ENCODE measurements at places on chromosomes 2 and 18.

- DNase-seq, result no peak
These were observed 3.4 kb downstream of the FANCL start for GRCh38 chr2:58237741-58238140.

DNA sequence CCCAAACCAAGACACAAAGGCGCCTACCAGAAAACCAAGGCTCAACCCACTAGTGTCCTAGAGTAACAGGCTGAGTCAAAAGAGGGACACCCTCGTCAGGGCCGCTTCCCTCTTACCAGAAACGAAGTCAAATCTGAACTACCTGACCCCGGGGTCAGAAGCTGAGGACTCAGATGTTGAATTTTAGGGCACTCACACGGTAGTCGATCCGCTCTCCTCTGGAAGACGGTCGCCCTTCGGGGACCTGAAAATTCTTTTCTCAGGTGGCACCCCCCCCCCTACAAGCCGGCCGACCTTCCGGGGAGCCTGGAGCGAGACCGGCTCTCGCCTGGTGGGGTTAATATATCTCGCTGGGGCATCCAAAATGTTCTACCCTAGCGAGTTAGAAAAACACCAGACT is 121.1 kb upstream of the KCNJ3 start:
- no peak for DNase-seq

DNA sequence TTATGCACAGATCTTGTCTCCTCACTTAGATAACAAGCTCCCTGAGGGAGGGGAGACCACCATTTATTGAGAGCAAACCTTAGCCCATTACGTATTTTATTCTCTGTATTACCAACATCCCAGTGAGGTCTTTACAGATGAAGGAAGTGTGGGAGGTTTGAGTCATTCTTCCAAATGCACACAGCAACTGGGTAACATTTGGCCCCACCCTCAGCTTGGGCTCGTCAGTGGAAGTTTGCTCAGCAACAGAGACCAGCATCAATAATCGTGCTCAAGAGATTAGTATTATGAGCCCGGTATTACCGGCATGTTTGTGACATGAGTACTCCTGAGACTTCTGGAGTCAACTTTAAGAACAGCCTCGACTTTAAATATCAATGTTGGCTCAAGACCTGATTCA is 168.6 kb downstream of the ETAA1 start:
- peak; percentile 37 for DNase-seq

- DNase-seq, result peak; percentile 20
These were observed 3.1 kb upstream of the SPAG16 start for GRCh38 chr2:213281156-213281555.

DNA sequence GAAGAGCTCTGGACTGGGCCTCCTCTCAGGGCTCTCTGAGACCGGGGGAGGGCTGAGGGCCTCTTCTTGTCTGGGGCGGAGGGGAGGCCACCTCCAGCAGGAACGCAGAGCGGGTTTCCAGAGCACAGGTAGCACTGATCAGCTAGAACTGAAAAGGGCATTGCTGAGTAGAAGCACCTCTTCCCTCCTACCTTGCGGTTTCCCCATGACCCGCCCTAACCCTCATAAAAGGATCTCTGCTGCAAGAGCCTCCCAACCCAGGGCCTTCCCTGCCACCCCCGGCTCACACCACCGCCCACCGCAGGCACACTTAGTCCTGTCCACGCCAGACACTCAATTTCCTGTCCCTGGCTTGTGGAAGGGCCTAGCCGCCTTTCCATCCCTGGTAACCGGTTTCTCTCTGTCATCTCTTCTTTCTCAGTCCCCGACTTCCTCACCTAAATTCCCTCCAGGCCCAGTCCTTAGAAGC is 966 bp downstream of the ADCY3 start:
- no peak for DNase-seq

- DNase-seq, result no peak
These were observed 57.9 kb upstream of the EPAS1 start for GRCh38 chr2:46239175-46239846.

DNA sequence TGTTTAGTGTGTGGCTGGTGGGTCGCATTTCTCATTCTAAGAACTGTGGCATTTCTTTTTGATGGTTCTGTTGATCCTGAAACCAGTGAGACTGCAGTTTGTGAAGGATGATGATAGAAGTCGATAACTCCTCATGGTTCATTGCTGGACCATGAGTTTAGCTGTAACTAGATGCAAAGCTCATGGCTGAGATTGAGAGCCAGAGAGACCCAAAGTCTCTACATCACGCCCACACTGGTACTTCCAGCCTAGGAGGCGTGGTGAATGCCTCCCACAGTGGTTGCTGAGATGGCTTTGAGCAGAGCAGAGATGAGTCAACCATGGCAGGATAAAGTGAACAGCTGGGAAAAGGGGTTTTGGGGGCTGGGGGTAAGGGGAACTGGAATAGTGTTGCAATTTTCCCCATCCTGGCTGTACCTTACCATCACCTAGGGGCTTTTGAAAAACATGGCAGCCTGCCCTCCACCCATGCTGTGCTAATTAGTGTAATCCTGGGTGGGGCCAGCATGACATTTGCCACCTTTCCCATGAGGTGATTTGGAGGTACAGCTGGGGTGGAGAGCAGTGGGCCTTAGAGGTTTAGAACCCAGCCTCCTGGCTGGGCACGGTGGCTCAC is 24.1 kb downstream of the INPP4A start:
- DNase-seq, result no peak

DNA sequence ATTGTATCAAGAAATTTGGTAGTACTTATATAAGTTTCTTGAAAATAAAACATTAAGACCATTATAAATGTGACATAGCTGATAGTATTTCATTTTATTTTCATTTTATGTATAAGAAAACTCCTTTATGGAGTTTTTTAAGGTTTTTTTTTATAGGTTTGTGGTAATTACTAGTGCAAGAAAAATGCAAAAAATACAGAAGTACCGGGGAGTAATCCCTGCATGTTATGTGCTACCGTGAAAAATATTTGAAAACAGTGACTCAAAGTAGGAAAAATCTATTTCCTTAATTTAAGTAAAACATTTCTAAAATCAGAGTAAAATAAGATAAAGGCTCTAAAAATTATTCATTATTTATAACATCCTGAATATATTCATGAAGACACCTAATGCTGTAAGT is 21.6 kb downstream of the ZSWIM2 start:
- peak; percentile 18 for DNase-seq

GRCh38 chr2:236576087-236576486 is 6.5 kb downstream of the ACKR3 start:
- no peak for DNase-seq

DNA sequence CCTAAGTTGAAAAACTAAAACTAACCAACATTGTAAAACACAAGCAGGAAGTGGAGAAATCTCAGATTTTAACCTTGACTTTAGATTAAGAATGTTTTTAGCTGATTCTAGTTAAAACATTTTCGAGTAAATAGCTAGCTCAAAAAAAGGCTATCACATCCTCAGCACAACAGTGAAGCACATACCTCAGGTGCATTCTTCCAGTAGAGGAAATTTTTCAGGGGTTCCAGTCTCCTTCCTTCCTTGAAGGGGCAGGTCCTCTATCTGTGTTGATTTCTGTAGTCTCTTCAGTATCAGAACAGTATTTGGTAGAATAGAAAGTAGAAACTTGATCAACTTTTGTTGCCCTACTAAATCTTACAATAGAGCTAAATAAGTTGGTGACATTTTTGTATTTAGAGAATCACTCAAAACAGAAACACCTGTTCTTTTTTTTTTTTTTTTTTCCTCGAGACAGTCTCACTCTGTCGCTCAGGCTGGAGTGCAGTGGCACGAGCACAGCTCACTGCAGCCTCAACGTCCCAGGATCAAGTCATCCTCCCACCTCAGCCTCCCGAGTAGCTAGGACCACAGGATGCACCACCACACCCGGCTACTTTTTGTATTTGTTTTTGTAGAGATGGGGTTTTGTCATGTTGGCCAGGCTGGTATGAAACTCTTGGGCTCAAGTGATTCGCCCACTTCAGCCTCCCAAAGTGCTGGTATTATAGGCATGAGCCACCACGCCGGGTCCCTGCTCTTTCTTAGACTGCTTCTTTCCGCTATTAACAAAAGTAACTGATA is 6.9 kb upstream of the GPR155 start:
- no peak for DNase-seq

DNA sequence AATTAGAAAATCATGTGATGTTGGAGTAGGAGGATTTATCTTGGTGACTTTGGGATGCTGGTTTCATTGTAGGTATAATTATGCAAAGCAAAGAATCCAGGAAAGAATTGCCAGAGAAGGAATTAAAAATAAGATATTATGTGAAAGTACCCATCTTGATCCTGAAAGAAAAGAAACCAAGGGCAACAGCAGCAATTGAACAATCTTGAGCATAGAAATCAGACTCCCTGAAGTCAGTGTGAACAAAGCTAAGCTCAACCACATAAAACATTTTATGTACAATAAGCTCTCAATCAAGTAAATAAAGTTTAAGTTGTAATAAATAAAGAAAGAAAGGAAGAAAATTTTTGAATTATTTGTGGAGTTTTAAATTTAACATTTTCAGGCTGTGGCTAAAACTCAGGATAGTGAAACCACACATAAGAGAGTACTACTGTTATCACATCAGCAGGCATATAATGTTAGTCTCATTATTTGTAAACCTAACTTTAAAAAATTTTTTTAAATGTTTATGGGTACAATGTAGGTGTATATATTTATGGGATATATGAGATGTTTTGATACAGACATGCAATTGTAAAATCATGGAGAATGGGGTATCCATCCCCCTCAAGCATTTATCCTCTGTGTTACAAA is 32.8 kb upstream of the GPR55 start:
- no peak for DNase-seq

- DNase-seq, result no peak
These were observed 196.0 kb downstream of the LNPK start for GRCh38 chr2:175806125-175806490.

DNA sequence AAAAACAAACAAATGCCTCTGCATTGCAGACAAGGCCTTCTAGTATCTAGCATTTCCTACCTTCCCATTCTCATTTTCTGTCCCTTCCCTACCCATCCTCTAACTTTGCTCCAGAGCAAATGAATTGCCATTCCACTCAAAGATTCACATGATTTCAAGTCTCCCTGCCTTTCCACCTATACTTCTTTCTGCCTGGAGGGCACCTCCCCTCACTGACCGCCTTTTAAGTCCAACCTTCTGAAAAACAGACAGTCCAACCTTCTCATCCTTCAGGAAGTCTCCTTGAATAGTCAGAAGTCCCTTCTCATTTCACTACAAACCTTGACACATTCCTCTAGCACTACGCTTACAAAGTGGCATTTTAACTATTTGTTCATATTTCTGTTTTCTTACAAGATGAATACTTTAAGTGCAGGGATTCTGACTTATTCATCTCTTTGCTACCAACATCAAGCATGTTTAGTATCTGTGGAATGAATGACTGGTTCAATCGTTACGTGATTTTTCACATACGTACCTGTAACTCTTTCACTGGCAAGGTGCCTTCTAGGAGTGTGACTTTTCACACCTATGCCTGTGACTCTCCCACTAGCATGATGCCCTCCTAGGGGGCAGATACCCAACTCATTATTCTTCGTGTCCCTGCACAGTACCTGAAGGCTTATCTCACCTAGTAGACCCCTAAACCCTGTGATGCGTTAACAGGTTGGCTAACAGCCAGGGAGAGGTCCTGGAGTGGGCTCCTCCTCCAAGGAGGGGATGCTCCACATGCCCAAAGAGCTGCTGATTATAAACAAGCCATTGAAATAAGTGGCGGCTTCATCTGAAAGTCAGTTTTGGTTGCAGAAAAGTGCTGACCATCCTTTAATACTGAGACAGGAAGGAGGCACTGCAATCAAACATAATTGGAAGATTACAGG is 356.2 kb downstream of the MYCN start:
- no peak for DNase-seq

GRCh38 chr2:7292154-7292691 is 375.0 kb downstream of the RNF144A start:
- no peak for DNase-seq

DNA sequence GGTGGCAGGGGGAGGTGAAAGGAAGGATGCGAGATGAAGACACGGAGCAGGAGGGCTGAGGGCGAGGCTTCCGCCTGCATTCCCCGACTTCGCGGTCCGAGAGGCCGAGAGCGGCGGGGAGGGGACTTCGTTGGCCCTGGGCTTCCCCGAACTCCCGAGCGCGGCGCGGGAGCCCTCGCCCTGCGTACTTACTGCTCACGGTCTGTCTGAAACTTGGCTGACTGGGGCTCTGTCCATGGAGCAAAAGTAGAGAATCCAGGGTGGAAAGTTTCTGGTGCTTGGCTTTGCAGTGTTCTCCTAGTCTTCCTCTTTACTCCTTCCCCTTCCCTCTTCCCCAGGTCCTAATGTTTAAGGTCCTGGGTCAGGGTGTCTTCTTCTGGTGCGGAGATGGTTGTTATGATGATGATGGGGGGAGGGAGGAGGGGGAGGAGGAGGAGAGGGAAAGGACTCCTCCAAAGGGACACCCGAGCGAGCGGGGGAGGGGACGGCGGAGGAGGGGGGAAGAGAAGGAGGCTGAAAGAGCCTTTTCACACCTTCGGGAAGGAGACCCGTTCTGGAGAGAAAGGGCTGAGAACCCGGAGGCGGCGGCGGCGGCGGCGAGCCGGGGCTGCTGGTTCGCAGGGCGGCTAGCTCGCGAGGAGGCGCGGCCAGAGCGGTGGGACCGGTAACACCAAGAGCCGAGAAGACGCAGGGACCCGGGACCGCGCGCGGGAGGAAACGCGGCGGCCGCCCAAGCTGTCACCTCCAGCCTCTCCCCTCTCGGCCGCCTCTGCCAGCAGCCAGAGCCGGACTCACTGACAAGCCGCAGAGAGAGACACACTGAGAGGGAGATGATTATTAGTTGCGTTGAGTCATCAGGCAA is at the start of gene SATB2:
Gene SATB2, minus strand, starts transcription at position 793 of the 862 bp plus-strand sequence. CDS start 1,902 bp downstream, outside the sequence.
- no peak for DNase-seq

- DNase-seq, result no peak
These were observed 35.4 kb downstream of the INPP4A start for GRCh38 chr2:98479959-98480524.

DNA sequence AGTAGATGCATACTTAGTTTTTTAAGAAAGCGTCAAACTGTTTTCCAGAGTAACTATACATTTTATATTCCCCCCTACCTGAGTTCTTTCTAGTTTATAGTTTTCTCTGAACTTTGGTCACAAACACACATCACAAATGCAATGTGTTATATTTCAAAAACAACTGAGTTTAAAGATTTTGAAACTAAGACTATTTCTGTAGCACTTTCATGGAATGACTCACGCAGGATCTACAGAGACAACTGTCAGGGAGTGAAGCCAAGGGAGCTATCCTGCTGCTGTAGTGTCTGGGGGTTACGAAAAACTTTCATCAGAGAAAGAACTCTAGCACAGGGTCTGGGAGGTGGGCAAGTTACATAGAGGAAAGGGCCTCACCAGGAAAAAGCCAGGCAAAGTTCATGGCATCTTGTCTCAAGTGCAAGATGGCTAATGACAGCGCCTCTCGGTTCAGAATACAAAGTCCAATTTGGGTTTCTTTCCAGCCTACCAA is 66.8 kb downstream of the UXS1 start:
- no peak for DNase-seq

GRCh38 chr2:45669032-45669486 is 17.6 kb downstream of the PRKCE start:
- no peak for DNase-seq

DNA sequence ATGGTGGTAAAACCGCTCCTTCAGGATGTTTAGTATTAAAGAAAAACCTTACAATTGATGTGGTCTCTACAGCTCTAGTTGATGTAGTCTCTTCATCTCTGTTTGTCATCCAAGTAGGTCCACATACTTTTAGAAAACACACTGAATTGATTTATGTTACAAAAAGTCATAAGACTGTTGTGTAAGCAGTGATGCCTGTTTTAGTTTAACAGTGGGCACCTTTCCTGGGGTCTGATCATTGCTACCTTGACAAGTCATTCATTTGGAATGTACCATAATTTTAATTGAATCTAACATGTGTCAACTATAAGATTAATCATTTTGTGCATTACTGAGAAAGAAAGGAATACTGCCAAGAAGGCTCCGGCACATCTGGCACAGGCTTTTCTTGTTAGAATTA is 34.3 kb downstream of the GIGYF2 start:
- DNase-seq, result peak; percentile 14

All from AG09309 (cell line).